Hematopoietic multipotent progenitor cell treated with erythropoietin and hydrocortisone succinate and interleukin-3 and kit ligand, for 4 days (in vitro differentiated cells): ENCODE measurements at places on chromosomes 4 and X.

GRCh38 chr4:108203377-108203776, 34.6 kb upstream of the LEF1 start:
- no peak for DNase-seq

DNA sequence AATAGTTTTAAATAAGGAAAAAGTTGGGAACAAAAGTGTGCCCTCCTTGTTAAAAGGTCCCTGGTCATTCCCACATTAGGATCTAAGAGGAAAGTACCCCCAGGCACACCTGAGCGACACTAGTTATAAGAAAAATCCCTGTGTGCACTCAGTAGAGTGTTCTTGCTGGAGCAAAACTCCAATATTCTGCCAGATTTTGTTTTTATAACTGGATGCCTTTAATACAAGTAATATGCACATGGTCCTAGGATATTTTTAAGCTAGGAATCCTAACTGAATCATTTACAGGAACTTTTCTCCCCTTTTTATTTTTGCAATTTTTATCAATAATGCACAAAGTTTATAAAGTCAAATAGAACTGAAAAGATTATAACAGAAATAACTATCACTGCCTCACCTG, 68.6 kb downstream of the BEND4 start:
- DNase-seq, result no peak

- DNase-seq, result no peak
Measured at GRCh38 chr4:33959519-33959918, 2284.8 kb downstream of the ARAP2 start.

GRCh38 chr4:39205000-39205399, 22.7 kb downstream of the WDR19 start:
- DNase-seq, result peak; percentile 9

DNA sequence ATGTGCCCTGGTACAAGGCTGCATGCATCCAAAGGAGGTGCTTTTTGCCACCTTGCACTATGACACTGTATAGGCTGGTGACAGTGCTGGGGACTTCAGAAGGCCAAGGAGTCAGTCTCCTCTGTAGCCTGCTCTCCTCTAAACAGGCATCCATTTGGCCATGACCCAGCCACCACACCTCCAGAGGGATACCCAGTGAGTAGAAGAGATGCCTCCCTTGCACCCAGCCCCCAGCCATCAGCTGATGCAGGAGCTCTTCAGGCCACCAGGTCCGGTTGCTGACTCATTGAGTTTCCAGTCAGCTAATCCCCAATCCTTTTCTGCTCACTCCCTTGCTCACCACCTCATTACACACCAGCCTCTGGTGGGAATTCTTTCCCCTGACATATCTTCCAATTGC, 99.8 kb downstream of the PJA1 start:
- DNase-seq, result no peak

DNA sequence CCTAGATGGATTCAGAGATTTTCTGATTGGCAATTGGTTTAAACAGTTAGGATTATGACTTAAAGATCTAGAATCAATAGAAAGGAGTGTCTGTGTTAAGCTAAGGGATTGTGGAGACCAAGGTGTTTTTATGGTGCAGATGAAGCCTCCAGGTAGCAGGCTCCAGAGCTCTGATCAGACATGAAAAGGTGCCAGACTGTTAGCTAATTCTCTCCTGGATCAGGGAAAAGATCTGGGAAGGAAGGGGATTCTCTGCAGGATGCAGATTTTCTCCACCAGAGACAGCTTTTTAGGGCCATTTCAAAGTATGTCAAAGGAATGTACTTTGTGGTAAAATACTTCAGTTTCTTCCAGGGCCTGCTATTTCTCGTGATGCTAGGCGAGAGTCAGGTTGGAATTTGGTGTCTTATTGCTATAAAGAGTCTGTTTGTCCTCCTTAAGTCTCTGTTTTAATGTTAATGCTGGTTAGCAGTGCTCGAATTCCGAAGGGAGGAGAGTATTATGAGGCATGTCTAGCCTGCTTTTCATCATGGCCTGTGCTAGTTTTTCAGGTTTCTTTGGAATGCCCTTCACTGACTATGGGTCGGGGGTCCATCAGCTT, 12.0 kb upstream of the GPR78 start:
- DNase-seq, result no peak

GRCh38 chrX:150473371-150473770, 95.0 kb upstream of the MTM1 start:
- no peak for DNase-seq

- no peak for DNase-seq
Measured at GRCh38 chr4:113733685-113734084, 27.9 kb downstream of the CAMK2D start.

- DNase-seq, result peak; percentile 86
Measured at GRCh38 chr4:2792711-2793585, at the start of gene SH3BP2. Gene SH3BP2 (plus strand): TSS chr4:2793085. CDS start chr4:2820618, 27,533 bp downstream.

DNA sequence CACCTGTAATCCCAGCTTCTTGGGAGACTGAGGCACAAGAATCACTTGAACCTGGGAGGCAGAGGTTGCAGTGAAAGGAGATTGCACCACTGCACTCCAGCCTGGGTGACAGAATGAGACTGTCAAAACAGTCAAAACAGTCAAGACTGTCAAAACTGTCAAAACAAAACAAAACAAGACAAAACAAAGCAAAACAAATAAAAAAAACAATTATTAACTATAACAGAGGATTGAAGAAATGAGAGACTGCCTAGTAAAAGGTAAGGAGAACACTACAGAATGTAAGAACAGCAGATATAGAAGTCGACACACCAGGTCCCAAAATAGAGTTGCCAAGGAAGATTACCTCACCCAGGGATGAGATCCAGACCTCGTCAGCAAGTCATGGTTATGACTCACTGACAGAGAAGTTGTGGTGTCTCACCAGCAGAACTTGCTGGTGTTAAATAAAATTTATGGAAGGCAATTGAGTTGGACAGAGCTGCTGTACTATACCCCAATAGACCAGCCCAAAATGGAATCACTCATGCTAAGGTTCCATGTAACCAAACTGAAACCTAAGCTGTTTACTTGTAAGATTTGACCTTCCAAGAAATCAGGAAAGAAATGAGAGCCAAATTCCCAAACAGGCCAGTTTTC, 32.1 kb upstream of the GK start:
- DNase-seq, result peak; percentile 15

DNA sequence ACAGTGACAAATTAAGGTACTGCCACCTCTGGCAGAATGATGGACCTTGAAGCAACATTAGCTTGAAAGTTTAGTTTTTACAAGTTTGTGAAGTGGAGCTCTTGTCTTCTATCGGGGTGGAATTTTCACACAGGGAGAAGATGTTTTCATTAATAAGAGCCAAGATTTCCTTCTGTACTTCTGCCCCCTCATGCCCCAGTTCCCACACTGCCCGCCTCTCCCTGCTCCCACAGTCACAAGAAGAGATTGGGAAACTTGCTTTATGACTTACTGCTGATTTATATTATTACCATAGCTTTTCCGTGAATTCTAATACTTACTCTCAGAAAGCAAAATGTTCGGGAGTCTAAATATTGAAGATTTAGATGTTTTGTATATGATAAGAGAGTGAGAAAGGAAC, 539.8 kb upstream of the ARX start:
- DNase-seq, result no peak

GRCh38 chr4:69134471-69134870, 38.2 kb downstream of the UGT2B7 start:
- no peak for DNase-seq

- DNase-seq, result no peak
Measured at GRCh38 chrX:22093550-22093949, 61.4 kb downstream of the PHEX start.

DNA sequence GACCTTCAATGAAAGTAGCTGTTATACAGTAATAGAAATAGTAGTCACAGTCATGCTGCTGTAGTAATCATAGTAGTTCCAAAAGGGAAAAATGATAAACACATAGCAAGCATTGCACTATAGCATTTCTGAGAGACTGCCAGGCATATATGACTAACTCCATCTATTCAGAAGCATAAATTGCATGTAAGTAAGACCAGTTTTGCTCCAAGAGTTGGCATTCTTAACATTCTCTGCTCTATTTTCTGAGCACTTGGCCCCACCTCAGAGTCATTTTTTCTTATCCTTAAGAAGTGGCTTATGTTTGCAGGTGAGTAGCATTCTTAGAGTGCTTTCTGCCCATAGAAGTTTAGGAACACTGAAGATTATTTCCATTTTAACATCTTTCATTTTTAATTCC, 490.3 kb upstream of the TECRL start:
- DNase-seq, result no peak

DNA sequence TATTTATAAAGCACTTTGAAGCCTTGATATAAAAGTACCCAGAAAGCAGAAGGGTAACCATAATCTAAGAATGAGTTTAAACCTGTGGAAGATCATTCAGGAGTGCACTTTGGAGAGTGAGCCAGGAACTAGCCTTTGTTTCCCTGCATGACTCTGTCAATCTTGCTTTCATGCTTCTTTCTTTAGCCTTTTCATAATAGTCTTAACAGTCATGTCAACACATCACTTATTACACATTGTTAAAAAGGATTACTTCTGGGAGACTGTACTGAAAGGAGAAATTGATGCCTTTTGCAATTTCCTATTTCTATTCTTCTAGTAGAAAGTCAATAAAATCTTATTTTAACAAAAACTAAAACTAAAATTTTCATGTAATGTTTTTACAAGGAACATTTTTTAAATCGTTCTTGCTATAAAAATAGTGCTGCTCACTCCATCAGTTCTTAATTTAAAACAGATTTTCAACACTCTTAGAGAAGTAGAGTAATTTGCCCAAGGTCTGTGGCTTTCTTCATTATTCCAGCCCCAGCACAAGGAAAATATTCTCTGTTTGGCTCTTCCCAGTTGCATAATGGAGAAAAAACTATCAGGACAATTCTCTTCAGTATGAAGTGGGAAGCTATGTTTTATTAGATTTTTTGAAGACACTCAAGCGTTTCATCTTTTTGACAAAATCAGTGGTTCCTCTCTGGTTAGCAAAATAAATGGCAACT, 35.4 kb upstream of the SPP1 start:
- DNase-seq, result no peak

DNA sequence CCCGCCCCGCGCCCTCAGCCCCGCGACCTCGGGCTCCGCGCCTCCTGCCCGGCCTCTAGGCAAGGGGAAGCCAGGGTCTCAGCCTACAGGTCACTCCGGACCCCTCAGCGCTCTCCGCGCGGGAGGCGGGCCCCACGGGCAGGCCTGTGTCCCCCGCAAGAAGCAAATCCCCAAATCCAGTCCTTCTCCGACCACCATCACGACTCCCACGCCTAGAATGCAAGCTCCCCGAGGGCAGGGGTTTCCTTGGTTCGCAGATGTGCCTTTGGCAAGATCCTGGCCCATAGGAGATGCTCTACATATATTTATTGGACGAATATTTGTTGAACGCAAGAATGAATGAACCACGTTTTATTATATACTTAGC, 260 bp upstream of the CCDC149 start:
- DNase-seq, result no peak

DNA sequence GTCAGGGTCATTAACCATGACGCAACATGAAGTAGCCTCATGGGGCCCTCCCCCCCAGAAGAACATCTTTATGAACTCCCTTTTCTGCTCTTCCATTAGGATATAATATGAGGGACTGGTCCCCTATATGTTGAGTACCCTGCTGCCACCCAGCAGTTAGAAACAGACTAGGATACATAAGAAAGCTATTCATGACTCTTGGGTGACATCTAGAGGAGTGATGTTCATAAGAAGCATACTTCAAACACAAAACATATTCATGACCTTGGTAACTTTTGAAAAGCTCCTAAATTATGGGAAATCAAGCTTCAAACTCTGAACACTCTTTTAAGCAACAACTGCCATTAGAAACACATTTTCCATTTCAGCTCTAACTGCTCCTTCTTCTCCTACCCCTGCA, 155.2 kb upstream of the SPIN4 start:
- DNase-seq, result peak; percentile 70

- no peak for DNase-seq
Measured at GRCh38 chrX:9759337-9759736, 6.3 kb downstream of the GPR143 start.
